ENCODE measurements at places on chromosomes 5 and 9. TPM values are rescaled to one million over a fixed set of nuclear protein-coding genes. Genes with fewer than 3 reads are reported as not detected.

DNA sequence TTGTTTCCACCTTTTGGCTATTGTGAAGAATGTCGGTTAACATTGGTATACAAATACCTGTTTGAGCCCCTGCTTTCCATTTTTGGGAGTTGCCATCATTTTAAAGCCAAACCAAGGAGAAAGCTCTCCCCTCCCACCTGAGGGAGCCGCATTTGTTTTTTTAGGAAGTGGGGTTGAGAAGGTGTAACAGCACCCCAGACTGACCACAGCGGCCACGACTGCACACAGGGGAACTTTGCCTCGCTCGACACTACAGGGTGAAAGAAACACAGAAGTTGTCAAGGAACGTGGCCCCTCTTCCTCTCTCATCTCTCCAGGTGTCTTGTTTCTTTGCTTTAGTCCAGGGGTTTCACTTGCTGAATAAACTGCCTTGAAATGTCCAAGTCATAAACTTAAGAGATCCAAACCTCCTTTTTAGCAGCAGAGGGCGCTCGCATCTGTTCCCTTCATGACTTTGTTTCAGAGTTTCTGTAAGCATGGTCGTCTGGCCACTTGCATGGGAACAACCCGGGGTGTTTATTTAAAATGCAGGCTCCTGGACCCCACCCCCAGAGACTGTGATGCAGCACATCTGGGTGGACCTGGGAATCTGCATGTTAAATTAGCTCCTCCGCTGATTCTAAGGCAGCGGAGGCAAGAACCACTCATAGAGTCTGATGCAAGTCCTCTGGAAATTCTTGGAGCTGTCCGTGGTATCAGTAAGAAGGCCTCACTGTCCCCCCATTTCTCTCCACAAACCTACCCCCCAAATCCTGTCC is 2.1 kb upstream of the TTLL11 start:
- no peak for DNase-seq

DNA sequence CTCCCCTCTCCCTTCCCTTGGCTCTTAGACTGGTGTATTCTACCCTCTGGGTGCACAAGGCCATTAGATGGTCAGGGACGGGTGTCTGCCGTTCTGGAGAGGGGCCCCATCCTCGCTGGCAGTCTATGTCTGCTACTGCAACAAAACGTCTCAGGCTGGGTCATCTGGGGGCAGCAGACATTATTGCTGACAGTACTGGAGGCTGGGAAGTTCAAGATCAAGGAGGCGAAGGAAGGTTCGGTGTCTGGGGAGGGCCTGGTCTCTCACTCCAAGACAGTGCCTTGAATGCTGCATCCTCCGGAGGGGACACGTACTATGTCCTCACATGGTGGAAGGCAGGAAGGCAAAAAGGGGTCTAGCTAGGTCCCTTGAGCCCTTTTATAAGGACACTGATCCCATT is 93.4 kb upstream of the COL5A1 start:
- no peak for DNase-seq

DNA sequence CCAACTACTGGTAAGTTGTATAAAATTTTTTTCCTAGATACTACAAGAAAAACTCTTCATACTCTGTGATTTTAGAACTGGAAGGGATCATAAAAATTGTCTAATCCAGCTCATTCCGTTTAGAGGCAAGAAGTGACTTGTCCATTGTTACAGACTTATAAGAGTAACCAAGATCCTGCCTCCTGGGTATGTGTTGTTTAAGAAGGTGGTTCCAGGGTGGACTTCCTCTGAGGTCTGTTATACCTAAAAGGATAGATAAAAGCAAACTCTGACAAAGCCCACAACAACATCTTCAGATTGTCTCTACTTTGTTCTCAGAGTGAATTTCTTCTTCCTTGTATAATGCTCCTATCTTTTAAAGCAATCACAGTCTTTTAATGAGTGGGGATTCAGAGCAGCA is 24.2 kb downstream of the TGFBR1 start:
- DNase-seq: no peak

Gene PHYHD1
- 1.2 TPM for total RNA-seq

GRCh38 chr9:92325991-92326500 is 293 bp downstream of the CENPP start:
- no peak for DNase-seq

GRCh38 chr5:91018200-91018599 is 364.9 kb downstream of the ARRDC3 start:
- DNase-seq: no peak

Gene OR1Q1
- not detected for total RNA-seq

Gene IFNB1
- total RNA-seq: not detected

DNA sequence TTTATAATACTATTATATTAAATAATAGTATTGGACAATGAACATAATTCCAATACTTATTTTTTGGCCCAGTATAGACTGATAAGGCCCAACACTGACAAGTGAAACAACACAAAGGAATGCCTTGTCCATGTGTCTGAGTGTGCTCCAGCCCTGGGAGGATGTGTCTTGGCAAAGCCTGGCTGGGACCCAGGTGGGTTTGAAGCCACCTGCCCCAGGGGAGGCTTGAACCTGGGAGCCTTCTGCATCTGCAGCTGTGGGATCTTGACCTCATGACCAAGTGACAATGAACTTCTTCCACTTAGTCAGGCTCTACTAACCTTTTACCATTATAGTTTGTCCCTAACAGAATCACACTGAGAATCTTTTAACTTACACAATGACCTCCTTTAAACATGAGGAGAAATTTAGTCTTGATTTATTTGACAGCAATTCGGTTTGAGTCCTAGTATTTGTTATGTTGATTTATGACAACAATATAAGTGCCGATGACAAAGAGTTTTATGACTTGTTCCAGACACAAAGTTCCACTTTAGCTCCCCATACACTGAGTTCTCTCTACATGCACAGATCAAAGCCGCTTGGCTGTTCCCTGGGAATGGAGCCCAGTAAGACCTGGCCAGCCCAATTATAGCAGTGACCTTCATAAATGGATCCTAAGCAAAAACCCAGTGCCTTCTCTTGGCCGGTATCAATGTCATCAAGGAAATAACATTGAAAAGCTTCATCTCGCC is 294.5 kb downstream of the CTNND2 start:
- no peak for DNase-seq

- DNase-seq: no peak
Measured at GRCh38 chr9:116646661-116647514, 40.2 kb upstream of the TRIM32 start.

DNA sequence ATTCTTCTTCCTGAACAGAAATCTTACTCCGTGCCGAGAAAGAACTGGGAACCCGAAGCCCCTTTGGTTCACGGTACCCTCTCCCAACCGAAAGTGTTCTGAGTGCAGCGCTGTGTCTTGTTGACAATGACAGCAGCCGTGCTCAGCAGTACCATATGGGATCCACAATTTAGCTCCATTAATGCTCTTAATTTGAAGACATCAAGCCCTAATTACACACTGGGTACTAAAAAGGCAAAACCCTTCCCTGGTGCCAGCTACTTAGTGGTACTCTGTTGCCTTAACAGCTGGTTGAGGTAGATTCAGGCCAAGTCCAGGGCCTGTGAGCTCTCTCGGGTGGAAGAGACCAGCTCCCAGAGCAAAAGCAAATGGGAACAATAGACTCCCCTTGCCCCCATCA is 24.5 kb downstream of the DDX31 start:
- DNase-seq: no peak

Gene CDKN2B
- total RNA-seq: under 0.01 TPM

Gene WNK2
- total RNA-seq: 12.6 TPM

Gene IFNE
- under 0.01 TPM for total RNA-seq

DNA sequence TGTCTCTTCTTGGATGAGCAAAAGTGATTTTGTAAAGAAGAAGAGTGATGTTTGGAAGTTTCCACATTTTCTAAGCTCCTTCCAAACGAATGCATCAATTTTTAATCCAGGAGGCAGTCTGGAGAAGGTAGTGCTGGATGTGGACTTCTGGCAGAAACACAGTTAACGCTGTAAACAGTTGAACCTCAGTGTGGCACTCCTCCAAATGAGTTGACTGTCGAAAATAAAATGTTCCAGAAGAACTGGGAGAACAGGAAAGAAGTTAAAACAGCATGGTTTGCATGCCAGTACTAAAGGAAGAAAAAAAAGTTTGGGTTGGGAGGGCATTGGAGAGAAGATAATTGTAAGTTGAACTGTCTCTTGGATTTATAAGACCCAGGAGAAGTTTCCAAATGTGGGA is 6.5 kb downstream of the ZNF462 start:
- DNase-seq: no peak

DNA sequence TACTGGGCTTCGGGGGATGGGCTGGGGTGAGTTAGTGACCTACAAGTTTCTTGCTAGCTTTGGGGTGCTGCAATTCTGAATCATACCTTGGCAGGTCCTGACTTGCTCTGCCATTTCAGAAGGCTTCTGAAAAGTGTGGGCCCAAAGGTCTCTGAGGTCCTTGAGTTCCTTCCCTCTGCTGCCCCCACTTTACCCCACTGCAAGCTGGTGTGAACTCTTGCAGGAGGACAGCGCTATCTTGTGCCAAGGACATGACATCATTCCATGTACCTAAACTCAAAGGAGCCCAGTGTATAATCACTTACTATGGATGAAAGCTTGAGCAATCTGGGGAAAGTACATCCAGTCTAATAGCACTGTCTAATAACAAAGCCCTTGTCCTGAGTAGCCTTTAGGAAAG is 157.4 kb downstream of the RMI1 start:
- DNase-seq: no peak

Gene FAM163B
- total RNA-seq: 12.6 TPM

- no peak for DNase-seq
Measured at GRCh38 chr9:7315746-7316145, 483.8 kb downstream of the DMAC1 start.

Gene CKMT2
- total RNA-seq: 0.82 TPM

GRCh38 chr5:31620026-31620425 is 18.9 kb upstream of the PDZD2 start:
- no peak for DNase-seq

Gene RAD17
- 37.9 TPM for total RNA-seq

Gene FRMPD1
- 0.41 TPM for total RNA-seq

Gene AGPAT2
- total RNA-seq: 1.2 TPM

- DNase-seq: no peak
Measured at GRCh38 chr5:100902440-100903038, 543 bp downstream of the ST8SIA4 start.

DNA sequence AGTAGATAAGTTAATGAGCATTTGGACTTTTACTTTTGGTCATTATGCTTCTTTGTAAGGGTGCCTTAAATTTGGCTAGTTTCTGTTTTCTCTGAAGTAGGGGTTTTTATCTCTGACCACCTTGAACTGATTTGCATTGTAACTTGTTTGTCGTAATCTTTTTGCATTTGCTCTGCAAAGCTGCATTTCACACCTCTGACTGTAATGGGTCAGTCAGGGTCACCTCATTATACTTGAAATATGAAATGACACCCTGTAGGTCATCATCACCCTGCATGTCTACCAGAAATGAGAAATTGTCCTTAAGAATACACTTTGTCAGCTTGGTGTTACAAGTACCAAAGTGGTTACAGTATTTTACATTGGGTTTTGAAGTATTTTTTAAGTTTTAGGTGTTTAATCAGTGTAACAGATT is 74.0 kb downstream of the KCNN2 start:
- no peak for DNase-seq

Gene PELO
- 33.0 TPM for total RNA-seq

Data from frontal cortex (tissue), 4 donors.